Thoracic aorta endothelial cell (primary cell): ENCODE measurements at places on chromosomes 2 and 18. TPM values are rescaled to one million over a fixed set of nuclear protein-coding genes. Genes with fewer than 3 reads are reported as not detected.

REG3A gene
- not detected in 2 replicates for total RNA-seq

METAP1D gene
- total RNA-seq = 8.1 and 10.1 TPM in 2 replicates

C2orf15 gene
- 0.14 TPM in 1 of 2 replicates, not detected in the other for total RNA-seq

RNU2-63P gene
- total RNA-seq = under 0.01 and 106 TPM in 2 replicates

UGT1A6 gene
- total RNA-seq = not detected in 2 replicates

SRD5A2 gene
- total RNA-seq = under 0.01 TPM in 1 of 2 replicates, not detected in the other

ALKAL2 gene
- total RNA-seq = not detected in 2 replicates

BCL11A gene
- 0.27 TPM in 1 of 2 replicates, not detected in the other for total RNA-seq

SUMO1 gene
- total RNA-seq = 132 and 146 TPM in 2 replicates

CDH2 gene
- total RNA-seq = 13.3 and 42.4 TPM in 2 replicates
